CD4-positive, alpha-beta T cell treated with Interleukin-2 at 100 ng/mL for 4 hours (primary cell): ENCODE measurements at places on chromosomes 5 and 9.
A peak's percentile ranks its signal among the peaks of the same experiment; 100 is the strongest.

DNA sequence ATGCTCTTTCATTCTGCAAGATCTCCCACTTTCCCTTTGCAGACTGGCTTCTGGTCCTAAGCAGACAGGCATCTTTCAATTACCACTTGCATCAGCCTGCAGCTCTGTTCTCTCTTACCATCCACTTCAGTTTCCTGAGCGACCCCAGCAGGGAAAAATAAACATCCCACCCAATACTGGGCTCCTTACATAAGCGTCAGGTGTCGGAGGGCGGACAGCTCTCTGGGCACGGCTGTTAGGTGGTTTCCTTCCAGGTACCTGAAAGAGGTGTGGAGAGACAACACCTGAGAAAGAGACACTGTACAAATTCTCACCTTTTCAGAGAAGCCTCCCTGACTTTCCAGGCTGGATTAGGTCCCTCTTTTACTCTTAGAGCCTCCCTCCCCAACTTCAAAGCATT is 145.1 kb upstream of the PANK3 start:
- DNase-seq = no peak

GRCh38 chr9:7266911-7267595 is 509.3 kb downstream of the KDM4C start:
- no peak for DNase-seq

- no peak for DNase-seq
Observed at GRCh38 chr5:11619339-11620024, 284.8 kb downstream of the CTNND2 start.

DNA sequence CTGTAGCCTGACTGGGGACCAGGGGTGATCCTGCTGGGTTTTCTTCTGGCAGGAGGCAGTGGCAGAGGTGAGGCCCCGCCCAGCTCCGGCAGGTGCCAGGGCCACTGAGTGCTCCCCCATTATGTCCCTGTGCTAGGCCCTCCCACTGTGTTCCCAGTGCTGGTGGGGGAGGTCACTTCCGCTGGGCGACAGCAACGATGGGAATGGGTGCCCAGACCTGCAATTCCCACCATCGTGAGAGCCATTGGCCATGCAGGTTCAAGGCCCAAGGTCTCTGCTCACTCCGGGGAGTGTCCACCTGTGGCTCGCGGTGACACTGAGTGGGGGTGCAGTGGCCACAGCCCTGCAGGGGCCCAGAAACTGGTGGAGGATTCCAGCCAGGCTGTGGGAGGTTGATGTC is 98.6 kb downstream of the RXRA start:
- no peak for DNase-seq

- no peak for DNase-seq
Observed at GRCh38 chr5:56607074-56607473, 208.3 kb upstream of the MAP3K1 start.

- DNase-seq = no peak
Observed at GRCh38 chr9:114220061-114220541, 64.8 kb downstream of the COL27A1 start.

- no peak for DNase-seq
Observed at GRCh38 chr9:93677048-93677571, 100.7 kb downstream of the PHF2 start.

DNA sequence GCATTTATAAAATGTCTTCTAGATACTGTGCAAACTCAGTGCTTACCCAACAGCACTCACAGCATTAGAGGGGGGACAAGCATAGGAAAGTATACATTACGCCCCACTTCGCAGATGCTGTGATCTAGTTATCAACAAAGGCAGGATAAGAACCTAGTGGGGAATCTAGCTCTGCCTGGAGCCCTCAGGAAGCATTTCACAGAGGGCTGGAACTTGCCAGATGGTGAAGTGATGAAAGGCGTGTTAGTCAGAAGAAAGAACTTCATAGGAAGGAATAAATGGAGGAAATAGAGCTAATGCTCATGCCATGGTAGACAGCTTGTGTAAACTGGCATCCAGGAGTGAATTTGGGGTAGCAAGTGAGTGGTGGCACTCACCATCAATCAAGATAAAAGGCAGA is 25.8 kb downstream of the DIRAS2 start:
- no peak for DNase-seq

- DNase-seq = no peak
Observed at GRCh38 chr5:167049043-167049663, 1242.3 kb upstream of the WWC1 start.

GRCh38 chr5:108515517-108516105 is 133.7 kb upstream of the FBXL17 start:
- no peak for DNase-seq

- DNase-seq = no peak
Observed at GRCh38 chr5:150113047-150113744, 26.8 kb upstream of the CSF1R start.

DNA sequence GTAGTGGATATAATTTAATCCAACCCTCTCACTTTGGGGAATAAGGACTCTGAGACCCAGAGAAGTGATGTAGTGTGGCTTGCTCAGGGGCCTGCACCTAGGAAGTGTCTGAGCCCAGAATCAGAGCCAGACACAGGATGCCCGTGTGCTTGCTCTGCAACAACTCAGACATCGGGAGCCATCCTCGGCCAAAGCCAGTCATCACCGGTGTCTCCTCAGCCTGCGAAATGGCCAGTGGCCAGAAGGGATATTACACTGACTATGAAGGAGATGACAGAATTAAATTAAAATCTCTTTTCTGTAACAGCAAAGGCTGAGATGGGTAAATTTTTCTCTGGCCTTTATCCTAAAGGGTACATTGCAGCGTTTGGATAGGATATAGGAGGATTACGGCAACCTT is 102.9 kb downstream of the MARCHF11 start:
- DNase-seq = no peak

DNA sequence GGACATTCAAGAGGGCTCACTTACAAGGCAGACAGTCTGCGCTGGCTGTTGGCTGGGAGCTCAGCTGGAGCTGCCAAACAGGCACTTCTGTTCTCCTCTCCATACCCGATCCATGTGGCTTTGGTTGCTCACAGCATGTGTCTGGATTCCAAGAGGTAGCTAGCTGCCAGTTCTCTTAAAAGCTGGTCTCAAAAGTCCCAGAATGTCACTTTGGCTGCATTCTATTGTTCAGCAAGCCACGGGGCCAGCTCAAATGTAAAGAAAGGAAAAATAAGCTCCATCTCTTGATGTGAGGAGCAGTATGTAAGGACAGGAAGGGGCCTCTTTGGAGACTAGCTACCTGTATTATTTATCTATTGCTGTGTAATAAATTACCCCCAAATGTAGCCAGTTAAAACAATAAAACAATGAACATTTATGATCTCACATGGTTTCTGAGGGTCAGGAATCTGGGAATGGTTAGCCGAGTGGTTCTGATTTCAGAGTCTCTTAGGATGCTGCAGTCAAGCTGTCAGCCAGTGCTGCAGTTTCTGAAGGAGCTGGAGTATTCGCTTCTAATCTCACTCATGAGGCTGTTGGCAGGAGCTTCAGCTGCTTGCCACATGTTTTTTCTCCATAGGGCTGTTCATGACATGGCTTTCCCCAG is 112.7 kb upstream of the CLINT1 start:
- DNase-seq = no peak

GRCh38 chr9:82271106-82271561 is 282.6 kb downstream of the SPATA31D1 start:
- no peak for DNase-seq

DNA sequence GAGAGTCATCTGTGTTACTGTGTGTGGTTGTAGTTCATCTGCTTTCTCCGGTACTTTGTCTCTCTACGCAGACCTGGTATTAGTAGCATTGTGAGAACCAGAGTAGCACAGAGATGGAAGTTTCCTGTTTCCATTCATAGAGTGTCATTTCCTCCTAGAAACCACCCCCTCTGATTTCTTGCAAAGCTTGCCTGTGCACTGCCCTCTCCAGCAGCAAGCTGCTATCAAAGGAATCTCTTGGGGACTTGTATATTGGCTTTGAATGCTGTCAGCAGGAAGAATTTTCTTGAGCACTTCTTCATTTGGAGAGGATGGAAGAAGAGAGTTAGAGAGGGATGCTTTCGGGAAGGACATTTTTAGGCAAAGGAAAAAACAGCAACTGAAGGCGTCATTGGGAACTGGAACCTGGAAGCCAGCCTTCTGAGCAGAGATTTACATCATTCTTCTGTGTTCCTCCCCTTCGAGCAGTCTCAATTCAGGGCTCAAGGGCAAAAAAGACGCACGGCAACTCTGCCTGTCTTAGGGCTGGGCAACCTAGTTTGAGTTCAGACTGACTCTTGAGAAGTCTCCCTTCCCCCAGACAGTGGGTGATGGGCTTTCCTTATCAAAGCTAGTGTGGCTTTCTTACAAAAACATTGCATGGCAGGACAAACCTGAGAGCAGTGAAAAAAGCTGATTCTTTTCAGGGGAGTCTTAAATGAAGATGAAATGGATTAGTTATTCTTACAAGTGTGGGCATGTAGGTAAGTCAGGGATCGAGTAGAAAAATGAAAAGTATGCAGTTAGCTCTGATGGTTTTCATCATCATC is 226.3 kb downstream of the AOPEP start:
- DNase-seq = peak; percentile 6

GRCh38 chr5:170313344-170313743 is 15.8 kb upstream of the LCP2 start:
- DNase-seq = peak; percentile 81

- no peak for DNase-seq
Observed at GRCh38 chr9:38022995-38023394, 46.0 kb downstream of the SHB start.

- DNase-seq = peak; percentile 32
Observed at GRCh38 chr9:137721479-137721878, 102.7 kb downstream of the EHMT1 start.

DNA sequence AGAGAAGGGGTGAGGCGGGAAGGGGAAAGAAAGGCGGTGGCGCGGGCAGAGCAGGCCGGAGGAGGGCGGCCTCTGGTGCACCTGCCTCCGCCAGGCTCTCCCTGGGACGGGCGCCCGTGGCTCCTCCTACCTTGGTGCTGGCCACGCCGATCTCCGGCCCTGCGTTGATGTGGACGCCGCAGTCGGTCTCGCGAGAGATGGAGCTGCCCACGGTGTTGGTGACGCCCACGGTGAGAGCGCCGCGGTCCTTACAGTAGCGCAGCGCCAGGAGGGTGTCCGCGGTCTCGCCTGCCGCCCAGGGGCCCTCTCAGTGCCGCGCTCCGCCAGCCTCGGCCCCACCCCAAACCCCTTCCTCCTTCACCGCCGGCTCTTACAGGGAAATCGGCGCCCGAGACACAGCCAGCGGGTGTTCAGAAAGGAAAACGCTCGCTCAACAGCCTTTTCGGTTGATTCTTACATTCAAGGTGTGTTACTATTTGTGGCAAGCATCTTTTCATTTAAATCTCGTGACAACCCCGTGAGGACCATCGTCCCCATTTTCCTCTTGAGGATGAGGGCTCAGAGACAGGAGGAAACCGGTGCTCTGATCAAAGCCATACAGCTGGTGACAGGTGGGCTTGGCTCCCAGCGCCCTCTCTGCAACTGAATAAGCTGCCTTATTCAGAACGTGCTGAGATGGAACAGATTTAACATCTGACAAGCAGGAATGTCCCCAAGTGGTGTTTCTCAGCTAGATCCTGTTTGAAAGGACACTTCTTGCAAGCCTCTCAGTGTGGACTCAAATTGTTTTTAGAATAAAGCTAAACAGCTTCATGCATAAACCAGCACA is 22.0 kb upstream of the MAPK9 start:
- peak; percentile 35 for DNase-seq

DNA sequence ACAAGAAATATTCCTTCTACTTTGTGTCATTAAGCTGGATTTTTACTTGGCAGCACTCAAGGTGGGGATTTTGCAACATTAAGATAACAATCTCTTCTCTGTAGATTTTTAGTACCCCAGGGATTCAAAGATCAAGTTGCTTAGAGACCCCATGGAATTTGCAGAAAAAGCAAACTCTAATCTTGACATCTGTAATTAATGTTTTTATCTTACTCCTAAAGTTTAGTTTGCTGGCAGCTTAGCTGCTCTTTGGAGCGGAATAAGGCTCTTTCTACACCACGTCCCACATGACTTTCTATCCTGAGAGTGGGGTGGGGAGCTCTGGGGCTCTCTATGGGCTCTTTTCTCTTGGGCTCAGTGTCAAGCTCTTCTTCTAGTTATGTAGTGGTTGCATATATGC is 21.7 kb upstream of the SPDL1 start:
- DNase-seq = no peak

DNA sequence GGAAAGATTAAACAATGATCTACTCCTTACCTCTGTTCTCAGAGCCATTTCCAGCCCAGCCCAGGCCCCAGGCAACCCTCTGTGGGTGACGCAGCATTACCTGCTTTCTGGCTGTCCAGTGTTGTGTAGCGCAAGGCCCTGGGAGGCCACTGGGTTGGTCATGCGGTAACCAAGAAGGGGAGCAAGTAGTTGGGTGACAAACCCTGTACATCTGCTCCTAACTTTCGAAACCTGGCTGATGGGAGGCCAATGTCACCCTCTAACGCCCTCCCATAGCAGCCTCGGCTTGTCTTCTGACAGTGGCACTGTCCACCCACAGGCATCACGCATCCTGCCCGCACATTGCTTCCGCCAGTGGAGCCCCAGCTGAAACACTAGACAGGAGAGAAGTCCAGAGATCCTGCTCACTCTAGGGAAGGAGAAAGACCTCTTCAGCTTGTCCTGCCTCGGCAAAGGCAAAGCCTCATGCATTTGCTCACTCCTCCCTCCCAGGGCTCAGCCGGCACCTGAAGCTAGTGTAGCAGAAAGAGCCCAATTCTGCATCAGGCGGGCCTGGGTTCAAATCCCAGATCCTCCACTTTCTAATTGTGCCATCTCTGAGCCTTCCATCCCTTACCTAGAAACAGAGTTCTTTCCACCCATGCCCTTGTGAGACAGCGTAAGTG is 94.6 kb downstream of the ADAMTS2 start:
- no peak for DNase-seq

GRCh38 chr9:104863180-104863883 is 64.6 kb downstream of the ABCA1 start:
- DNase-seq = peak; percentile 66

- peak; percentile 15 for DNase-seq
Observed at GRCh38 chr5:64229163-64229774, 63.6 kb downstream of the RNF180 start.

DNA sequence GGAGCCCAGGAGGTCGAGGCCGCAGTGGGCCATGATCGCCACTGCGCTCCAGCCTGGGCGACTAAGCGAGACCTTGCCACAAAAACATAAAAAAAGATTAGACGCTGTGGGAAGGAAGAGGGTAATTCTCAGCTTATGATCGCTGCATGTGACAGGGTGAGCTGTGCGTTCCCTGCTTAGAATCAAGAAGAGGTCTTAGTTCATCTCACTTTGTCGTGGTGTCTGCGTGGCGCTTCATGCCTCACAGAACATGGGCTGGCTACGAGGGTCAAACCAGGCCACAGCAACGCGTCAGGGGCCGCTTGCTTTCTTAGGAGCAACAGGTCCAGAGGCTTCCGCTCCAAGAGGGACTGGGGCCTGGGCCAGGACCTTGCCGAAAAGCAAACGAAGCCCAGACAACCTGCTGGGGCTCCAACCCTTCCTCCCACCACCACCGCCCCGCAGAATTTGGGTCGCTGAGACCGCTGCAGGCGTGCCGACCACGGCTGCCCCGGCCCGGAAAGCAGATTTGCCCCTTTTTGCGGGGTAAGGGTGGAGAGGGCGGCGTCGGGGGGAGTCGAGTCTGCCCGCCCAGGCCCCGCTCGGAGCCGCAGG is 10.0 kb upstream of the GRIN1 start:
- DNase-seq = peak; percentile 2

- DNase-seq = no peak
Observed at GRCh38 chr9:135334953-135335460, 144.6 kb upstream of the PPP1R26 start.
